ENCODE measurements at places on chromosomes 3 and 15. TPM values are rescaled to one million over a fixed set of nuclear protein-coding genes. Genes with fewer than 3 reads are reported as not detected.
A peak's percentile ranks its signal among the peaks of the same experiment; 100 is the strongest.

DNA sequence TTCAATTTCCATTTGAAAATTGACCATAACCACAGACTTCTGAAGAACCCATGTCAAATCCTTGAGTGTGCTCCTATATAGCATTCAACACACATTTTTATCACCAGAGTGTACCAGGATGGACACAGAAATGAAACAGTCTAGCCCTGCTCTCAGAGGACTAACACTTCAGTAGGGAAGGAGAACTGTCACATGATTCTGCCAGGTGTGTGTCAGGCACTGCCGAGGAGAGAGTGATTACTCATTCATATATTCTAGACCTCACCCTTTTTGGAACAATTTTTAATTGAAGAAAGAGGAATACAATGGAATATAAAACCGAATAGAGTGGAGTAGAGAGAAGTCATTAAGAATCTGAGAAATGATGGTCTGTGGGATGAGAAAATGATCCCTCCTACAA is 125.8 kb downstream of the ERC2 start:
- no peak for DNase-seq

GRCh38 chr3:128875556-128876120 is 3.8 kb upstream of the ACAD9 start:
- DNase-seq: peak; percentile 25

ANKRD63 gene
- not detected for total RNA-seq

SLC22A13 gene
- not detected for total RNA-seq
